ENCODE measurements at places on chromosomes 13 and 19. TPM values are rescaled to one million over a fixed set of nuclear protein-coding genes. Genes with fewer than 3 reads are reported as not detected.

IFT88 gene
- total RNA-seq: 19.1 TPM

ZNF737 gene
- 15.4 TPM for total RNA-seq

- DNase-seq: no peak
These were observed 27.5 kb downstream of the LNX2 start for GRCh38 chr13:27592865-27593264.

BRCA2 gene
- total RNA-seq: 4.3 TPM

- no peak for DNase-seq
These were observed 573.7 kb downstream of the IRS2 start for GRCh38 chr13:109212650-109213049.

DNA sequence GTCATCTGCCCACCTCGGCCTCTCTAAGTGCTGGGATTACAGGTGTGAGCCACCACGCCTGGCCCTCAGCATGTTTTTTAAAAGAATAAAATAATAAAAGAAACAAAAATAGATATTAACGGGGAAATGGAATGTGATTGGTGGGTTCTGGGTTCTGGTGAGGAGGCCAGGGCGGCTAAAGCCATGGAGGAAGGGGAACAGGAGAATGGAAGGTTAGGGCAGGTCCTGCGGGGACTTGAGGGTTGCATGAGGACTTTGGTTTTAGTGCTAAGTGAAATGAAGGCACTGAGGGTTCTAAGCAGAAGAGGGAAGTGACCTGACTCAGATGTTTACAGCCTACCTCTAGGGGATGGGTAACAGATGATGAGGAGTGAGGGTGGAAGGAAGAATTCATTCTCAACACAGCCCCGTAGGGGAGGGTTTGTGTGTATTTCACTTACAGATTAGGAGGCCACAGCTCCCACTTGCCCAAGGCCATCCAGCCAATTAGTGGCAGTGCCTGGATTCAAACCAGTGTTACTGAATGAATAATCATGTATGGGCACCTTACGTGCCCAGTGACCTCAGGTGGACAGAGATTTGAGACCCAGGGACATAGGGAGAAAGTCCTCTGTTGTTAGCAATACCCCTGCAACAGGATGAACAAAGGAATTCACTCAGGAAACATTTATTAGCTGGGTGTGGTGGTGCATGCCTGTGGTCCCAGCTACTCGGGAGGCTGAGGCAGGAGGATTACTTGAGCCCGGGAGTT lies 6.7 kb upstream of the MRPL4 start:
- DNase-seq: no peak

DNA sequence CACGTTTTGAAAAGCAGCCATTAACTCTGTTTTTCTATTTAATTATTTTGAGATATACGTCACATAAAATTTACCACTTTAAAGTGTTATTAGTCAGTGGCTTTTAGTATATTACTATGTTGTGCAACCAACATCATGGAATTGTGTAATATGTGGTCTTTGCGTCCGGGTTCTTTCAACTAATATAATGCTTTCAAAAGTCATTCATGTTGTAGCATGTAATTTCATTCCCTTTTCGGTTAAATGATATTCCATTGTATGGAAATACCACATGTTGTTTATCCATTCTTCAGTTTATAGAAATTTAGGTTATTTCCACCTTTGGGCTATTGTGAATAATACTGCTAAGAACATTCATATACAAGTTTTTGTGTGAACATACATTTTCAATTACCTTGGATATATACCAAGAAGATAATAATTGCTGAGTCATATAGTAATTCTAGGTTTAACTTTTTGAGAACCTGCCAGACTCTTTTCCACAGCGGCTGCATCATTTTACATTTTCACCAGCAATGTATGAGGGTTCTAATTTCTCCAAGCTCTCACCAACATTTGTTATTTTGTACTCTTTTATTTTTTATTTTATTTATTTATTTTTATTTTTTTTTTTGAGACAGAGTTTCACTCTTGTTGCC lies 28.1 kb upstream of the CLDN10 start:
- no peak for DNase-seq

- no peak for DNase-seq
These were observed 127.0 kb downstream of the UGGT2 start for GRCh38 chr13:95926231-95926630.

GRCh38 chr13:27349458-27349857 lies 75.0 kb upstream of the GTF3A start:
- DNase-seq: no peak

- no peak for DNase-seq
These were observed 28.7 kb upstream of the SLC7A10 start for GRCh38 chr19:33254245-33254824.

GRCh38 chr19:55902080-55902751 lies 29.9 kb downstream of the NLRP13 start:
- no peak for DNase-seq

FGF21 gene
- total RNA-seq: not detected

IGFLR1 gene
- total RNA-seq: 8.1 TPM

- DNase-seq: no peak
These were observed 48.8 kb upstream of the INTS6 start for GRCh38 chr13:51501592-51502152.

GARIN5A gene
- not detected for total RNA-seq

FUT6 gene
- not detected for total RNA-seq

DNA sequence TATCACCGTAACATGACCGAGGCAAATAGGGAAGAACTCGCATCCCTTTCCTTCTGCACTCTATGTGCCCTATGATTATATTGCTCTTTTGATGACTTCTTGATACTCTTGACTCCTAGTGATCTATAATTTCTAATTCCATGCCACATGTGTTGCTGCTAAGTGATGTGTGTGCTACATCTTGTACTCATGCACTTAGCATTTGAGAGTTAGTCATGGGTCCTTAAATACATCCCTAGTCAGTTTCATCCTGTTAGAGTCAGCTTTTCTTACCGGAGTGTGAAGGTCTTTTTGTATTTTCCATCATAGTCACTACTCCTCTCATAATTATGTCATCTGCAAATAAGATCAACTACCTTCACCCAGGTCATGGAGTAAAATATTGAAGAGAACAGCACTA lies 30.2 kb downstream of the RXFP2 start:
- DNase-seq: no peak
